NCI-H524 treated with DMSO at 0.1 percent for 48 hours (cell line): ENCODE measurements at places on chromosomes 2 and 18.

- DNase-seq = no peak
Observed at GRCh38 chr2:72191441-72191840, 43.8 kb upstream of the CYP26B1 start.

DNA sequence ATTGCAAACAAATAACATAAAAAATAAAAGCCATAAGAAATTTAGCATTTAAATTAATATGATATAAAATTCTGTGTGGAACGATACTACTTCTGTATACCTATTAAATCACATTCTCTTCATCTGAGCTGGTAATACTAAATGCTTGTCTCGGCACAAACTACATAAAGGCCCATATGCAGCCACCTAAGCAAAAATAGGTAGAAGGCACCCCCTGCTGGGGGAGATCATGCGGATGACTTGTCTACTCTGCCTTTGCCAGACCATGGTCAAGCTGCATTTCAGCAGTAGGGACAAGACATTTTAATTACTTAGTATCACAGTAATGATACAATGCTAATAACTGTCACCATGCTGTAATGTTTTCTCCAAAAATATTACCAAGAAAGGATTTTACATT, 108.0 kb downstream of the CDH19 start:
- peak; percentile 16 for DNase-seq

- DNase-seq = no peak
Observed at GRCh38 chr2:54099829-54100585, 15.4 kb upstream of the ACYP2 start.

DNA sequence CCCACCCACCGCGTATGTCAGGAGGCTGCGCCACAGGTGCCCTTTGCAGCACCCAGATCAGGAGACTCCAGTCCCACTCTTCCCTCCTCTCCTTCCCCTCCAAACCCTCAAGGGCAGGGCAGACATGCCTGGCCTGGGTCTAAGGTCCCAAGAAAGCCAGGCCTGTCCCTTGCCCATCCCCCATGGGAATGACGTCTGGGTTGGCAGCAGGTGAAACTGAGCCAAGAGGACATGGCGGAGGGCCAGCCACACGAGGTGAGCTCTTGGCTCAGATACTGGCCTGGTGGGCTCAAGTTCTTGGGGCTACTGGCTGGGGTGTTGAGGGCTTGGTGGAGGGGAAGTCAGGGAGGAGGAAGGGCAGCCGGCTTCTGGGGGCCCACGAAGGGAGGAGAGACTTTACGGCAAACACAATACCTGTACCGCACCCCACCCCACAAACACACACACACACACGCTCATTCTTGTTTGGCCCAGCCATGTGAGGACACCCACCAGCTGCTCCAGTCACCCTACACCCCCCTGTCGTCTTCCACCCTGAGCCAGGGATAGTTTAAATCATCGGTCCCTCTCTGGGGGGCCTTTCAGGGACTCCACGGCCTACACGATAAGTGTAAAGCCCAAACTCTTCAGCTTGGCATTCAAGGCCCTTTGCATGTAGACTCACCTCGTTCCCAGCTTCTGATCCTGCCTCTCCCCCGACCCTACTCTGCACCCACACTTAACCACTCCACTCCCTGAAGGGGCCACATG, 24.1 kb upstream of the TNS1 start:
- no peak for DNase-seq

GRCh38 chr2:62657783-62658182, 47.7 kb upstream of the EHBP1 start:
- DNase-seq = no peak

DNA sequence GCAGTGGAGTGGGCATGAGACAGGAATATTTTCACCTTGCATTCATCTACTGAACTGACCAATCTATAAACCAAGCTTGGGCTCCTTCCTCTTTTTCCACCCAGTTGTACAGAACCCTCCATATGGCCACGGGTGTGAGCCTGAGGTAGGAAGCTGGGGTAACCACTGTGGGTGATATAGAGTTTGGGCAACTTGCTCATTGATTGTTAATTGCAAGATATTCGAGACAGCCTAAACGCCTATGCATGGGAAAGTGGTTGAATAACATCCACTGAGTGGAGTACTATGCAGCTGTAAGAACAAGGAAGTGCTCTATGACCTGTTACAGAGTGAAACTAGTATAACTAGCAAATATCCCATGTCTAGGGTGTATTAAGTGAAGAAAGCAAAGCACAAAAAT, 7.3 kb upstream of the VAPA start:
- no peak for DNase-seq

DNA sequence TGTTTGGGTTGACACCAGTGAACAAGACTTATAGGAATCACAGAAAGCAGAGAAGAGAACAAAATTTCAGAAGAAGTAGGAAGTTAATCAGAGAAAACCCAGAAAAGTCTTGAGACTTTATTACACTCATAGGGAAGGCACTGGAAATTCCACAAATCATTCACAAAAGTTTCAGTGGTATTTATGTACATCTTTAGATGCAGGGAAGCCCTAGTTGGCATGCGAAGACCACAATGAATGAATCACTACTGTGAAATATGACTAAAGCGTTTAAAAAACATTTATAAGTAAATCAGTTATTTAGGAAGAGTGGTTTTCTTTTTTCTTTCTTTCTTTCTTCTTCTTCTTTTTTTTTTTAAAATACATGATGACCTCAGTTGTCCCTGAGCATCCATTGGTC, 105.1 kb downstream of the NUP35 start:
- DNase-seq = no peak

DNA sequence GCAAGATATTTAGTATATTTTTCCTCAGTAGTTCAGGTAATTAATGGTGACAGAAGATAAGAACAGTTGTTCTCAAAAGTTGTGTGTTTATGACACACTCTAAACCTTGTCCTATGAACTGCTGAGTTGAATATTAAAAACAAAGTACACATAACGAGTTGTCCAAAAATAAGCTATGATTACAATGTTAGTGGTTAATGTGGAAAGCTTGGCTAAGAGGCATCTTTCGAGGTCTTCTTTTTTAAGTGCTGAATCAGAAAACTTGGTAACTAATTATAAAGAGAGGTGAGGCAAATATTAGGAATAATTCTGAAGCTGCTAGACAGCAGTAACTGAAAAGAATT, 1088.7 kb downstream of the SUCLG1 start:
- no peak for DNase-seq

GRCh38 chr2:169561364-169561763, 12.3 kb downstream of the FASTKD1 start:
- DNase-seq = no peak

- peak; percentile 41 for DNase-seq
Observed at GRCh38 chr2:165015052-165015642, 59.8 kb upstream of the SLC38A11 start.

- no peak for DNase-seq
Observed at GRCh38 chr2:237025090-237025865, 60.4 kb upstream of the COPS8 start.

GRCh38 chr2:231457101-231457500, 7.2 kb downstream of the NCL start:
- no peak for DNase-seq

- no peak for DNase-seq
Observed at GRCh38 chr2:233115741-233116140, 55.6 kb downstream of the INPP5D start.

GRCh38 chr2:164015328-164016123, 279.7 kb upstream of the FIGN start:
- DNase-seq = no peak

GRCh38 chr2:150125188-150125587, 362.3 kb downstream of the RND3 start:
- no peak for DNase-seq

GRCh38 chr2:128732976-128733431, 414.3 kb upstream of the HS6ST1 start:
- DNase-seq = no peak

GRCh38 chr2:138147796-138148195, 183.5 kb downstream of the HNMT start:
- no peak for DNase-seq

GRCh38 chr2:227805578-227805977, 8.1 kb upstream of the CCL20 start:
- no peak for DNase-seq

DNA sequence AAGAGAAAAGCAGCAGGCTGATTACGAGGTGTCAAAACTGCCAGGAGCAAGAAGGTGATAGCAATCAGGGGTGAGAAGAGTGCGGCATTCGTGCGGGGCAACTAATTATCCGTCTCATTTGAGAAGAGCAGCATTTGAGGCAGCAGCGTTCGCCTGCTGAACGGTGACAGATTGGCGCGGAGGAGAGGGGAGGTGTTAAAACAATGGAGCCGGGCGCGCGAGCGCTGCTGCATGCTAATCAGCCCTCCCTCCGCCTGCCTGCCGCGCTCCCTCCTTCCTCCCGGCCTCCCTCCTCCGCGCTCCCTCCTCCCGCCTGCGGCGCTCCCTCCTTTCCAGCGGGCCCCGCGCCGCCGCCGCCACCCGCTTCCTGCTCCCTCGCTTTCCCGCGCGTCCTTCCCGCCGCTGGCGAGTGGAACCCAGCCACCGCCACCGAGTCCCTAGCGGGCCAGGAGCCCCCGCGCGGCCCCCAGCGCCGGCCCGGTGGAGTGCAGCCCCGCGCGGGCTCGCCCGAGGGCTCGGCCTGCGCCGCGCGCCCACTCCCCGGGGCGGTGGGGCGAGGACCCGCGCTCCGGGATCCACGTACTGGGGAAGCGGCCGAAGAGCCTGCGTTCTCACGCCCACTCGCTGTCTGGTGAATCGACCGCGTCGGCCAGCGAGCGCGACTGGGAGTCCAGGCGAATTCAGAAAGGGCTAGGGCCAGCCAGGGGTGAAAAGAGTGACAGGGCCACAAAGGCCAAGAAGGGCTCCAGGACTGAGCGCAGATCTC, 69.5 kb upstream of the PSMD14 start:
- DNase-seq = no peak

GRCh38 chr2:166521155-166521554, 27.1 kb upstream of the SCN7A start:
- DNase-seq = no peak

- DNase-seq = no peak
Observed at GRCh38 chr18:13481820-13482617, 244.3 kb downstream of the FAM210A start.

DNA sequence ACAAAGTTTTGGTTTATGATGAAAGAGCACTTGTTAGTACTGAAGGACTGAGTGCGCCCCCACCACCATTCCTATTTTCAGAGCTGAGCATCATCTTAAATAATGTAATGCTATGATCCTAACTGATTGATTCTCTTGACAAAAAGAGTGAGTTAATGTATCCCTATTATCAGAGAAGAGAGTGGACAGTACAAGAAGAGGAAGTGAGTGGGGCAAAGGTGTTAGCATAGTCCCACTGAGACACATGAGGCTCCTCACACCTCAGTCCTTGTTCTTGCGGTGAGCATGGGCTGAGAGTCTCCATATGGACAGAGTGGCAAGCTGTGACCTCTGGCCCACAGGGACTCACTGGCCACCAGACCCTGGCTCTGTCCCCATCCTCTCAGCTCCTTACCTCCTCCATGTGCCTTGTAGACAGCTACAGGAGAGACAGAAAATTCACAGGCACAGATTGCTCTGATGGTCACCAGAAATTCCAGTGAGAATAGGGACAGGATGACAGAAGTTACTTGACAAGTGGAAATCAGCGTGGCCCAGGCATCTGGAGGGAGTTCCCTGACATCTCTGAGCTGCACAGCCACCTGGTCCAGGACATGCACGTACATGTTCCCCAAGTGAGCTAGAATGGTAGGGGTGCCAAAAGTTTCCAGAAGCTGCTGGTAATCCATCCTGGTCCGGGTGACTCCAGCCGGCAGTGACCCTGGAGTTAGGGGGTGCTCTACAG, 32.6 kb downstream of the NAPG start:
- no peak for DNase-seq

- no peak for DNase-seq
Observed at GRCh38 chr18:5771343-5771742, 124.0 kb downstream of the TMEM200C start.

- no peak for DNase-seq
Observed at GRCh38 chr2:10452956-10453904, 5.1 kb upstream of the ODC1 start.

- no peak for DNase-seq
Observed at GRCh38 chr2:163528640-163529217, 207.1 kb downstream of the FIGN start.

DNA sequence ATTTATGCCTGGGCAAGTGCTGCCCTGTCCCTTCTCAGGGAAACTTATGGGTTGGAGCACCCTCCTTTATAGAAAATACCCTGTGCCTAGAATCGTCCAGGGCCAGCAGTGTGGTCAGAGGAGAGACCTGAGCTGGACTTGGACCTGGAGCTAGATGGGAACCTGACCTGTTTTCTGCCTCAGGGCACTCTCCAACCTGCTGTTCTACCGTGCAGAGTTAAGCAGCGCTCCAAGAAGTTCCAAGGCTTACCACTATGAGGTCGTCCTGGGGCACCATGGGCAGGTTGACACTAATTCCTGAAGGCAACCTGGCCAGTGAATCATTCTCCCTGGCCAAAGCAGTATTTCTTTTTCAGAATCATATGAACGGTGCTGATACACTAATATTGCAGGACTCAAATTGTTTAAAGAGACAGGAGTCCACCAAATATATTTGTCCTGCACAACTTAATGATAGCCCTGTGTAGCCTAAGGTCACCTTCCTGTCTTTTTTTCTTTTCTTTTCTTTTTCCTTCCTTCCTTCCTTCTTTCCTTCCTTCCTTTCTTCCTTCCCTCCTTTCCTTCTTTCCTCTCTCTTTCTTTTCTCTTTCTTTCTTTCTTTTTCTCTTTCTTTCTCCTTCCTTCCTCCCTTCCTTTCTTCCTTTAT, 455.4 kb upstream of the HNMT start:
- DNase-seq = no peak

DNA sequence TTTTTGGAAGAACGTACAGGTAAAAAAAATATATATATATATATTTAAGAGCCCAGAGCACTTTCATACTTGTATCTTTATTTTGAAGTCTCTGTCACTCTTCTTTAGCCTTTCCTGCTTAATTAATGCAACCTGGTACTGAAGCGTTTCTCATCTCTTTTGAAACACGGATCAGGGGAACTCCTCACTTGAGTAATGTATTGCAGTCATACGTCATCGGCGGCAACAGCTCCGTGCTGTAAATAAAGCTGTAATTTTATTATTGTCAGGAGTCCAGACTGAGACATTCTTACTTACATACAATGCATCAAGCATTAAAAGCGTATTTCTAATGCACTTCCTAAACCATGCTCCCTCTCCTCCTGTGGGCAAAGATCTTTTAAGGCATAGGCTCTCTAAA, 514.7 kb downstream of the SOX11 start:
- no peak for DNase-seq

DNA sequence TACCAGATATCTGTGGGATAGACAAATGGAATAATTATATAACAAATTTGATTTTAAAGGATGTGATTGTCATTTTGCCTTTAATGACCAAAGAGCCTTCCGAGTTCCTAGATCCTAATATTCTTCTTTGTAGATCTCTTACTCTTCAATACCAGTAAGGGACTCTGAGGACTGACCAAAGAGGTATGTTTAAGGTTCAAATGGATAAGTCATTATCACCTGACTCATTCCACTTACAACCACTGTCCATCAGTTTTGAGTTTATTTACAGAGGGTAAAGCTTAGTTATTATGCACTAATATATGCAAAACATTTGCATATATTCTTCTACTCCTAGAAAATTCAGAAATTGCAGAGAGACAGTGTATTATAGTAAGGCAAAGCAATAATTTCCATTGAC, 62.7 kb downstream of the CCDC148 start:
- DNase-seq = no peak
